Inflammatory macrophage treated with lipopolysaccharide for 1 hour (primary cell): ENCODE measurements at places on chromosomes 3 and 15.

DNA sequence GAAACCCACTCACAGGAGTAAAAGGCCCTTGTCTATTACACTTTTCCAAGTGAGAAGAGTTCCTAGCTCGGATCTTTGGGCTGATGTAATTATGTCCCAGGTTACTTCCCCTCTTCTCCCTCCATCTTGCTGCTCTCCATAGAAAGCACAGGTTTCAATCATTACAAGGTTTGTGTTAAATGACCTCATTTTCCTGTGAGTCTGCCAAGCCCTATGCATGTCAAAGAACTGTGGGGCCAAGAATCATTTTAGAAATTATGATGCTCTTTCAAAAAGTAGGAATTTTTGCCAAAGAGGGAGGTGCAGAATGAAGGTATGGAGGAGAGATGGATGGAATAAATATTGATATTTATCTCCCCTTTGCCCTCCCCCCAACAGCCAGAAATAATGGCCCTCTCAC lies 129.3 kb upstream of the TPM1 start:
- DNase-seq = no peak

GRCh38 chr15:77342807-77343206 lies 77.1 kb downstream of the PEAK1 start:
- no peak for DNase-seq

DNA sequence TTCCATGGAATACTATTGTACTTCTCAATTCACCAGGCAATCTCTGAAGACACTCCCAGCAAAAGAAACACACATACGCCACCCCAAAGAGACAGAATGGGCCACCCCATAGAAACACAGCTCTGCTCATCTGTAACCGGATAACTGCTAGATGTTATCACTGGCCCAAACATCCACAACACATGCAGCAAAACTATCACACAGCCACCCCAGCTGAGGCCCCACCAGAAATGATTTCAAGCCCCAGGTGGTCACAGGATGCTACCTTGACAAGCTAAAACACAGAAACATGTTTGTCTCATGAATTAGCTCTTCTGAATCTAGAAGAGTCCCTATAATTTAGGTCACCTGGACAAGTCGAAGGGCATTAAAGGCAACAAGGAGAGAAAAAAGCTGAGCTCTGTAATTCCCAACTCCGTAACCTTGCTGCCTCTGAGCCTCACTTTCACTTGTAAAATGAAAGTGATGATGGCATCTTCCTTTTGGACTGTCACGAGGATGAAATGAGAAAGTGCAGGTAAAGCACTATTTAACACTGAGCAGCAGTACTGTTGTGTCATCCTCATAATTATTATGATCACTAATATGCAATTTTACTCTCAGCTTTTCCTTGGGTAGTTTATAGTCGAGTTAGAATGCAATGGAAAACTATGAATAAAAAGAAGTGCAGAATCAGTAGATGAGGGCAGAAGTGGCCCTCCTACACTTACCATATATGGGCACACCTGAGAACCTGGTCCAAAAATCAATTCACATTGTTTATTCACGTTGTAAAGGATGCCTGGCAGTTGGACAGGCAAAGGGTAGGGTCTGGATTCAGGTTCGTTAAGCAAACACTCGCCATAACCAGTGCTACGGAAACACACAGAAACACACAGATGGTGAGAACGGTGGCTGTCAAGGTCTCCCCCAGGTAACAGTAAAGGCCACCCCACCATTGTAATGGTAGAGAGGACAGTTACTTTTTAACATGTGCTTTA lies 38.6 kb downstream of the ADAMTS9 start:
- DNase-seq = no peak

- no peak for DNase-seq
Observed at GRCh38 chr3:155112661-155113389, 32.7 kb downstream of the MME start.

GRCh38 chr3:104367000-104367399 lies 999.7 kb upstream of the ALCAM start:
- no peak for DNase-seq

DNA sequence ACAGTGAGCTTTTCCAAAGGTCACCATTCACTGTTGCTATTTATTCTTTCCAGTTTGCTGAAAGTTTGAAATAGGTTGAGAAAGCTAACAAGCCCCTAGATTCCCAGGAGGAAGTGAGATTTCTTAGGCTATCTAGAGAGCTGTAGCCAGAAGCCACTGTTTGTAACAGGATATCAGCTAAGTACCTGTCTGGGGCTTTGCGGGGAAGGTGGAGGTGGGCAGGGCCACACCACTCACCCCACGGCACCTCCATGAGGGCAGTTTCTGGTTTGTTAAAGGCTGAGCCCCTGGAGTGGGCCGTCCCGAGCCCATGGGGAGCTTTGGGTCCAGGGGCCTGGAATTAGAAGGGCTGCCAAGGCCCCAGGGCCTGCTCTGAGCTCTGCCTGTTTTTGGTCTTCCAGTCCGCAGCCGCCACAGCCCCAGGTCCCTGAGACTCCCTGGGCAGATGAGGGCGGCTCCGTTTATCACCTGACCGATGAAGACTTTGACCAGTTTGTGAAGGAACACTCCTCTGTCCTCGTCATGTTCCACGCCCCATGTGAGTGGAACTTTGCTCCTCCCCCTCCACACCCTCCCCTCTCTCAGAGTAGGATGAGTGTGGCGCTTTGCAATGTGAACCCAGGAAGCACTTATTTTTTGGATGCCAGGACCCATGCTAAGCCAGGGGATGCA lies 63.4 kb downstream of the PDIA5 start:
- DNase-seq = no peak

GRCh38 chr3:156300929-156301840 lies 180.8 kb downstream of the KCNAB1 start:
- peak; percentile 91 for DNase-seq

GRCh38 chr15:61099020-61099810 lies 129.9 kb downstream of the RORA start:
- no peak for DNase-seq

GRCh38 chr3:88137836-88138235 lies 11.9 kb upstream of the C3orf38 start:
- DNase-seq = no peak

DNA sequence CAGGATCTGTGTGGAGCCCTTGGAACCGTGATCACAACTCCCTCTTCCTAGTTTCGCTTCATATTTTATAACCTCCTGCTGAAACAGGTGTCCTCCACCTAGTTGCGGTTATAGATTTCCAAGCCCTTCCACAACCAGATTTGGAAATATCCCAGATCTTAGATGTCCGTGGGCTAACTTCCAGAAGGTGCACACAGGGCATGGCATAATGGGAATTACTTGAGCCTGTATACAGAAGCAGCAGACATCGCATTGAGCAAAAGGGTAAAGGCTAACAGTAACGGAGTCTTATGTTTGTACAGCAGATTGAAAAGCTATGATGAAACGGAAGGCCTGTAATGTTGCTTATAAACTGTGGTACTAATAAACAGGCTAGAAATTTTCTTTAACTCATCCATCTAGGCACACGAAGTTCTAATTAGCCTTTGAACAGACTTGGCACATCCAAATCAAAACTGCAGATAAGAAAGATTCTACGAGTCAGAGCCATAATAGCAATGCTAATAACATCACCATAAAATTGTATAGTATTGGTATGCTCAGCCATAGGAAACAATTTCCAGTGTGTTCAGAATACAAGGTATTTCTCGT lies 1.2 kb upstream of the USF3 start:
- DNase-seq = no peak

- DNase-seq = no peak
Observed at GRCh38 chr3:4729061-4729973, 236.2 kb downstream of the ITPR1 start.

DNA sequence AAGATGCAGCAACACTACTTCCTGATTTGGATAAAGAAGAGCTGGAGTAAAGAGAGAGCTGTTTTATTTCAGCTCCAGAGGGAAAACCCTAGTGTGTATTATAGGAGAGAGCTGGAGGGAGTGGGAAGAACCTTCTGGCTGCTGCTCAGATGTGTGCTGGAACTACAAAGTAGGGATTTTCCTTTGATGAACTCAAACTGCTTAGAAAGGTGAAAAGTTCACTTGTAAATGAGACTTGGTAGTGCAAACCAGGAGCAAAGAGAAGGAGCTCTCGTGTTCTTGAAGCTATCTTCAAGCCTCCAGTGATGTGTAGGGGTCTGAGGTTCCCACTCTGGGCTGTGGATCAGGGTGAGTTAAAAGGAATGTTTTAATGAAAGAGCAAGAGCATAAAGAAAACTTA lies 110.4 kb downstream of the EDEM1 start:
- peak; percentile 3 for DNase-seq

- DNase-seq = no peak
Observed at GRCh38 chr15:26870346-26870745, 3.5 kb downstream of the GABRA5 start.

GRCh38 chr3:120449701-120450599 lies 842 bp downstream of the FSTL1 start:
- DNase-seq = peak; percentile 1

GRCh38 chr3:51099794-51100535 lies 285.1 kb upstream of the MANF start:
- peak; percentile 59 for DNase-seq
